ENCODE measurements at places on chromosomes 4 and X.

GRCh38 chr4:82842593-82842992 is 44.0 kb upstream of the SCD5 start:
- DNase-seq, result no peak

DNA sequence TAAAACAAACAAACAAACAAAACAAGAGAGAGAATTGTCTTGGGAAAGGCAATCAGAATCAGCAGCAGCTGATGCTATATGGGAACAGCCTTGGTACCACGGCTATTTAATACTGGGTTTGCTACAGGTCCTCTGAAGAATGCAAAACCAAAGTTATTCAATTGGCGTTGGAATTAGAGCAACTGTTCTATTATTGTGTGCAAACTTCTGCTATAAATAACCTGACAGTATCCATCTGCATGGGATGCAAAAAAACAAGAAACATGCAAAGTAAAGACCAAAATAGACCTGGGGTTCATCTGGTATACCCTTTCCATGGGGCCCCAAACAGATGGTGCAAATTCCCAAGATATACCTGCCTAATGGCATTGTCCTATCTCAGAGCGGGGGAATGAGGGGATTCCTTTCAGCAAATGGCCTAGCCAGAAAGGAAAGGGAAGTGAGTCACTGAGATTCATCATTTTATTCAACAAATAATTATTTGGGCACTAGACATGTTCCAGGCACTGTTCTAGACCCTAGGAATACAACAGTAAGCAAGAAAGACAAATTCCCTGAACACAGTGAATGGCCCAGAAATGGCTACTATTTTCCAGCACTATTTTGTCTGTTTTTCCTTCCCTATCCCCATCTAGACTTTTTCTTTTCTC is 268.9 kb downstream of the FBXW7 start:
- no peak for DNase-seq

GRCh38 chrX:48459483-48459882 is 10.6 kb downstream of the SLC38A5 start:
- DNase-seq, result no peak

DNA sequence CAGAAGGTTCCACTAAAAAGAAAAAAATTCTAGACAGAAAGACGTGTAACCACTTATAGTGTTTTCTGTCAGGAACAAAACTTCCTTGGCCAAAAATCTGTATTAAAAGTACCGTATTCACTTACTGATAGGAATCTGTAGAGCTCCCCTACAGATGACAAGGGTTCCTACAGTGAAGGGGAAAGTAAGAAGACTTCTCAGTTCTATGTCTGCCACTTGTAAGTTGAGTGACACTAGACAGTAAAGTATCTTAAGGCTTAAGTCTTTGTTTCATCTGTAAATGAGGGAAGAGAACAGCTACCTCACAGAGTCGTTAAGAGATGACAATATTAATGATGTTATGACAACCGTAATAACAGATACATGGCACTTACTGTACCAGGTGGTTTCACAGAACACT is 3.3 kb downstream of the COQ2 start:
- no peak for DNase-seq

DNA sequence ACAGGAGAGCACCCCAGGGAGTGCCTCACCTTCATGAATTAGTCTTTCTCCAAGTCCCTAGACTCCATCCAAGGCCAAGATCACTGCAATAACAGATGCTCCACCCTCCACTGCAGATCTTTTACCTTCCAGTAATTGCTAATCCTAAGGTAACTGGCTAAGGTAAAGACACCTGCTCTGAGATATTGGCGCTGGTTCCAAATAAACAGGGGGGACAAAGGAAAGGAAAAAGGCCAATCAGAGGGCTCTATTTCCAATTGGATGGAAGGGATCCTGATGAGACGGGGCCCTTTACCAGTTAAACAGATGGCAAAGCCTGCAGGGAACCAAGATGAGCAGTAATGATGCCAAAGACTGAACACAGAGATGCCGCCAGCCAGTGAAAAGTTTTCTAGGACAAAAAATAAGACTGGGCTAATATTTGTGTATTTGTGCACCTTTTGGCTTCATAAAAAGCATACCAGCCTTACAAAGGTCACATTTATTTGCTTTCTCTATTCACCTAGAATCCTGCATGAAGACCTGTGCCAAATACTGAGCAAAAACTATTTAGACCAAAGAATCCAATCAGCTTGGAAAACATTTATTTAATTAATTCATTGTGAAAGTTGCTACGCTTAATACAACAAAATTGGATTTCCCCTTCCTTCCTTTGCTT is 148.5 kb downstream of the PPP3CA start:
- no peak for DNase-seq

GRCh38 chr4:118991686-118992085 is 103.0 kb downstream of the SYNPO2 start:
- DNase-seq, result no peak

GRCh38 chr4:59537246-59537886 is 1662.8 kb upstream of the ADGRL3 start:
- DNase-seq, result no peak

- DNase-seq, result no peak
Measured at GRCh38 chrX:45756557-45756956, 555.9 kb upstream of the DIPK2B start.

Data from SIG-M5 (cell line).